CD4-positive, alpha-beta T cell (primary cell): ENCODE measurements at places on chromosomes 5 and 9. TPM values are rescaled to one million over a fixed set of nuclear protein-coding genes. Genes with fewer than 3 reads are reported as not detected.

DNA sequence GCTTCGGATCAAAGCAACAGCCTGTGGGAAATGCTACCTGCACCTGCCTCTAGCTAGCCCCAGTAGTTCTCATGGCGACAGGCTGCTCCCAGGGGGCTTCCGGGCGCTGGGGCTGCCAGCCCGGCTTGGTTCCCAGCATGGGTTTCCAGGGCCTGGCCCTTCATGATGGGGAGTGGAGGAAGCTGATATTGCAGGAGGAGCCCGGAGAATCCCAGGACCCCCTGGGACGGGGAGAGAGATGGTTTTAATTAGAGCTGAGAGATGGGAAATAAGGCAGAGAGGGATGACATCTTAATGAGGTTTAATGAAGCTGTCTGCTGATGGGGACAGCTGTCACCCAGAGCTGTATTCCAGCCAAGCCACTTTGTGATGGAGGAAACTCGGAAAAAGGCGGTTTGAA lies 78.6 kb downstream of the CFAP77 start:
- no peak overlapping the region for H3K4me3 ChIP-seq
- H3K27me3 ChIP-seq = peaks cover 30% of the 10 kb centered on the region
- H3K27ac ChIP-seq = no peak overlapping the region

GRCh38 chr9:86670536-86670935 lies 276.8 kb downstream of the GAS1 start:
- H3K36me3 ChIP-seq = no peaks in the 10 kb centered on the region
- no peaks in the 10 kb centered on the region for H3K27me3 ChIP-seq
- no peak for DNase-seq
- no peaks in the 10 kb centered on the region for H3K4me1 ChIP-seq

DNA sequence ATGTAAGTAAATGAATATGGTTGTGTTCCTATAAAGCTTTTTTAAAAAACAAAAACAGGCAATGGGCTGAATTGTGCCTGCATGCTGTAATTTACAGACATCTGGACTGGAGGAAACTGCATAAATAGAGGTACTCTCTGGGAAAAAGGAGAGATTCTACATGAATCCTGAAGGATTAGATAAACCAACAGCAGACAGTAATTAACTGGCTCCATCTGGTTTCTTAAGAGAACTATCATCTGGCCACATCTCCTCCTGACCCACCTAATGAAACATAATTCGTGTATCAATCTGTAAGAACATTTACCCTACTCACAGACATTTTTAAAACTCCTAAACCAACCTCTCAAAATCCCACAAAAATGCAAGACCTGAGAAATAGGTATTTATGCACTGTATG lies 528.1 kb upstream of the ST8SIA4 start:
- no peak overlapping the region for H3K27ac ChIP-seq
- no peaks in the 10 kb centered on the region for H3K36me3 ChIP-seq
- H3K27me3 ChIP-seq = no peaks in the 10 kb centered on the region
- no peaks in the 10 kb centered on the region for H3K4me1 ChIP-seq
- no peak for DNase-seq
- no peak overlapping the region for H3K4me3 ChIP-seq

DNA sequence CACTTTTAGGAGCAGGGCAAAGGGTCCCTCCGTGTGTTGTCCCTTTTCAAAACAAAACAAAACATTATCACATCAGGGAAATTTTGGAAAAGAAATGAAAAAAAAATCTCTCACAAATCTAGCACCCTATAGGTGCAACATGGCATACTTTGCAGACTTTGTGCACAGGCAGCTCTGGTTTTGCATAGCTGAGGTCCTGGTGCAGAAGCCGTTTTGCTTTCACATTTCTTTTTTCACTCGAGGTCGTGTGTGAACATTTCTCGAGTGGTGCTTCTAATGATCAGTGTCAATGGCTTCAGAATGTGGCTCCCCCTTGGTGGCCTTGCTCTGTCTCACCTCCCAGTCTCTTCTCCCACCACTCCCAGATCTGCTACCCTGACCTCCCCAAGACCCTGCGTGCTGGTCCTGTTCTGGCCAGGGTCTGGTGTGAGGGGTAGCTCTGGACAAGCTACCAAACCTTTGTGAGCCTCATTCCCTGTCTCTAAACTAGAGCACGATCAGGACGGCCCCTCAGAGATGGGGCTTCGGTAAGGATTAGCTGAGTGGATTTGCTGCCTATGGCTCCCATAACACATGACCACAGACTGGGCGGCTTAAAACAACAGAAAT lies 258.0 kb downstream of the NSG2 start:
- no peaks in the 10 kb centered on the region for H3K36me3 ChIP-seq
- DNase-seq = no peak
- no peaks in the 10 kb centered on the region for H3K4me1 ChIP-seq
- no peak overlapping the region for H3K27ac ChIP-seq
- H3K27me3 ChIP-seq = no peaks in the 10 kb centered on the region
- H3K4me3 ChIP-seq = no peak overlapping the region

The DPYSL3 gene
- not detected for total RNA-seq
